ENCODE measurements at places on chromosomes 4 and X.

DNA sequence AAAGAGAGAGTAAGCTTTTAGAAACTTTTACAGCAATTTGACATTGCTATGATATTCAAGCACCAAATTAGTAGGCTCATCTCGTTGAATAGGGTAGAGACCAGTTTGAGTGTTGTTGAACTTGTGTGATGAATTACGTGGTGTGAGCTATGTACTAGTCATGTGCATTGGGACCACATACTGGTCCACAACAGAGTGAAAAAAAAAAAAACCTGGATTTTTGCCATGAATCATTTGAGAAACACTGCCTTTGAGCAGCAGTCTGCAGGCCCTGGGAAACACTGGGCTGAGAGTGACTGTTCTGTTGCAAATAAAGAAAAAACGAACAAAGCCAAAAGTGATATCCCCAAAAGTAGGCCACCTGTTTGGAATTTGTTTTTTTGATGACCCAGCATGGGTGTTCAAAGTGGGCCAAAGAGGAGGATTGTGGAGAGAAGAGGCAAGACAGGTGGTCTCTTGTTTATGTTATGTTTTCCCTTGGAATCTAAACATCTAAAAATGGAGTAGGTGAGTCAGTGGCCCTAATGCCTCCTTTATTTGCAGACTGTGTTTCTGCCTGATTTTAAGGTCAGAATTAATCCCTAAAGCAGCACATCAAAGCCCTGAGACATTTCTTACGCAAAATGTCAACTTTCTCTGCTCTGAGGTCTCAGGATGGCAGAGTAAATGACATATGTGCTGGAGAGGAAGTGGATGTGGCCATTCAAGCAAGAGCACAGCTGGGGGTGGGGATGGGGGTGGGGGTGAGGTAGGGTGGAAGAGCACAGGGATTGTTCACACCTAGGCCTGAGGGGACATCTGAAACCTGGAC is 33.5 kb downstream of the TAF7L start:
- peaks cover 2% of the 10 kb centered on the region for H3K4me1 ChIP-seq
- H3K27me3 ChIP-seq, result no peaks in the 10 kb centered on the region
- no peak overlapping the region for H3K27ac ChIP-seq
- no peaks in the 10 kb centered on the region for H3K36me3 ChIP-seq
- H3K4me3 ChIP-seq, result no peak overlapping the region
- DNase-seq, result peak; percentile 28

DNA sequence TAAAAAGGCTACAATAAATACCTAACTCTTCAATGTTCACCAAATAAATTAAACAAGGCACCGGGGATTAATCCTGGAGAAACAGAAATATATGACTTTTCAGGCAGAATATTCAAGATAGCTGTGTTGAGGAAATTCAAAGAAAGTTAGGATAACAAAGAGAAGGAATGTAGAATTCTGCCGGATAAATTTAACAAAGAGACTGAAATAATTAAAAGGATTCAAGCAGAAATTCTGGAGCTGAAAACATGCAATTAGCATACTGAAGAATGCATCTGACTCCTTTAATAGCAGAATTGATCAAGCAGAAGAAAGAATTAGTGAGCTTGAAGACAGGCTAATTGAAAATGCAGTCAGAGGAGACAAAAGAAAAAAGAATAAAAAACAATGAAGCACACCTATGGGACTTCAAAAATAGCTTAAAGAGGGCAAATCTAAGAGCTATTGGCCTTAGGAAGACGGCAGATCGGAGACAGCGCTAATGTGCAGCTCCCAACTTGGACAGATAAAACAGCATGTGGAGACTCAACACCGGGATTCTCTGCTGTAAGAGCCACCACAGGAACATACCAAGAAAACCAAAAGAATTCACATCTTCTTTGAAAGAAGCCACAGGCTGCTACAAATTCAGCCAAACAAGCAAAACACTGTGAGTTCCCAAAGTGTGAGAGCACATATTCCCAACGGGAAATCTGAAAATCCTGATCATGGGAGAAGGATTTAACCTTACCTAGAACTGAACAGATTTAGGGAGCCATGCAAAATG is 1290.9 kb downstream of the PCDH18 start:
- no peaks in the 10 kb centered on the region for H3K27me3 ChIP-seq
- no peak overlapping the region for H3K4me3 ChIP-seq
- H3K27ac ChIP-seq, result no peak overlapping the region

DNA sequence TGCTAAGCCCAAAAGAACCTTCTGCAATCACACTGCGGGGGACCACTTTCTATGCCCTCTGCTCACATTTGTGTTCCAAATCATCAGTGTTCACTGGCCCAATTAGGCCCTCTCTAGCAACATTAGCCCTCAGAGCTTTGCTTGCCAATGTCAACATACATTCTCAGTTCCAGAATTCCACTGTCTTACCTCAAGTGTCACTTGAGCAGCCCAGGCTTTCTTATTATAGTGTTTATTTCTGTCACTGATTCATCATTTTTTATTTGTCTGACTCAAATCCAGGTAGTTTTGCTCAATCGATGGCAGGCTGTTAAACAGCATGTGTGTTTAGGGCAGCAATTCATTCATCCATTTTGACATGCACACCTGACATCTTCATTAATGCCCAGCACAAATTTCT is 291.2 kb downstream of the TEX13A start:
- no peaks in the 10 kb centered on the region for H3K27me3 ChIP-seq
- no peaks in the 10 kb centered on the region for H3K4me1 ChIP-seq
- H3K36me3 ChIP-seq, result no peaks in the 10 kb centered on the region

DNA sequence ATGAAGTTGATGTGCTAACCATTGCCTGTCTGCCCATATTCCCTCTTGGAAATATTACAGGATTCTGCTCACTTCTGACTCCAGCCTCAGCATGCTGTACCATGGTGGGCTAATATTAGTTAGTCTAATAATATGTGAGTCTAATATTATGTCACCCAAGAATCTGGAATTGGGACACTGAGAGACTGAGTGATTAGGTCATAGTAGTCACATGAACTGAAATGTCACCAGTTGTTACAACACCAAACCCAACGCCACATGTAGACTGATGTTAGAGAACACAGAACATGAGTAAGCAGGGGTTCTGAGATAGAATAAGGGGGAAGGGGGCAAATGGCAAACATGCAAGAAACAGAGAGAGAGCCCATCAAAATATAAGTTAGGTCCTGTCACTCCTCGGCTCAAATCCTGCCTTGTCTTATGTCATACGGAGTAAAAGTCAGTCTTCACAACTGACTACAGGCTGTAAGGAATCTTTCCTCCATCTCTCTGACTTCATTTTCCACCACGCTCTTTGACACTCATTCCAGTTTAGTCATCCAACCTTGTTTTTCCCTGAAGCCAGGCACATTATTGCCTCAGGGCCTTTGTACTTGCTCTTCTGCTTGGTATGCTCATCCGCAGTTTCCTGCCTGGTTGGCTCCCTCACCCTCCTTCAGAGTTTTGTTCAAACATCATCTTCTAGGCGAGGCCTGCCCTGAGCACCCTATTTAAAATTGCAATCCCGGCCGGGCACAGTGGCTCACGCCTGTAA is 9.6 kb upstream of the SLAIN2 start:
- H3K4me1 ChIP-seq, result peaks cover 20% of the 10 kb centered on the region
- H3K27ac ChIP-seq, result peak overlapping the region; percentile 66
- no peak overlapping the region for H3K4me3 ChIP-seq
- no peaks in the 10 kb centered on the region for H3K36me3 ChIP-seq
- DNase-seq, result peak; percentile 93

- no peaks in the 10 kb centered on the region for H3K27me3 ChIP-seq
- no peaks in the 10 kb centered on the region for H3K4me1 ChIP-seq
- no peak overlapping the region for H3K27ac ChIP-seq
- DNase-seq, result no peak
- no peaks in the 10 kb centered on the region for H3K36me3 ChIP-seq
These were observed 2.7 kb downstream of the FAM120C start for GRCh38 chrX:54180403-54180802.

- no peaks in the 10 kb centered on the region for H3K4me1 ChIP-seq
- H3K27ac ChIP-seq, result no peak overlapping the region
- no peaks in the 10 kb centered on the region for H3K27me3 ChIP-seq
- no peak for DNase-seq
These were observed 233.8 kb upstream of the CPEB2 start for GRCh38 chr4:14768449-14768848.

GRCh38 chrX:71493111-71493613 is 39.7 kb upstream of the OGT start:
- H3K36me3 ChIP-seq, result no peaks in the 10 kb centered on the region
- no peak overlapping the region for H3K27ac ChIP-seq
- H3K4me1 ChIP-seq, result no peaks in the 10 kb centered on the region
- peak overlapping the region; percentile 63 for H3K4me3 ChIP-seq

- DNase-seq, result peak; percentile 61
- H3K27ac ChIP-seq, result no peak overlapping the region
- no peaks in the 10 kb centered on the region for H3K36me3 ChIP-seq
- H3K27me3 ChIP-seq, result no peaks in the 10 kb centered on the region
These were observed 73.2 kb downstream of the FBXW7 start for GRCh38 chr4:152462695-152463094.

DNA sequence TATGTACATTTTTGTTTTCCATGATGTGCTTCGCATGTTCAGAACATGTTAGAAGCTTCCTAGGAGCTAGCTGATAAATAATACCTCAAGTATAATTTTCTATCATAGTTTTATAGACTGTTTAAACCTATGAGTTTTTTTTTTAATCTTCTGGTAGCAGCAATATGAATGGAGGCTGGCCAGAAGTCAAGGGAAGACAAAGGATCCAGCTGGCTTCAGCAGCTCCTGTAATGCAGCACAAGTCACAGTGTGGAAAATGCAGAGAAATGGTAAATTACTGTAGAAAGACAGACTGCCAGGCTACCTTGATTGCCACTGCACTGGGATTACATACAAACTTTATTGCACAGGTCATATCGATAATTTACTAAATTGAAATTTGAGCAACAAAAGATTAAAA is 537.9 kb downstream of the IQCM start:
- H3K27me3 ChIP-seq, result no peaks in the 10 kb centered on the region
- no peak overlapping the region for H3K27ac ChIP-seq
- no peak for DNase-seq
- H3K4me1 ChIP-seq, result no peaks in the 10 kb centered on the region
- H3K4me3 ChIP-seq, result no peak overlapping the region
- H3K36me3 ChIP-seq, result no peaks in the 10 kb centered on the region

DNA sequence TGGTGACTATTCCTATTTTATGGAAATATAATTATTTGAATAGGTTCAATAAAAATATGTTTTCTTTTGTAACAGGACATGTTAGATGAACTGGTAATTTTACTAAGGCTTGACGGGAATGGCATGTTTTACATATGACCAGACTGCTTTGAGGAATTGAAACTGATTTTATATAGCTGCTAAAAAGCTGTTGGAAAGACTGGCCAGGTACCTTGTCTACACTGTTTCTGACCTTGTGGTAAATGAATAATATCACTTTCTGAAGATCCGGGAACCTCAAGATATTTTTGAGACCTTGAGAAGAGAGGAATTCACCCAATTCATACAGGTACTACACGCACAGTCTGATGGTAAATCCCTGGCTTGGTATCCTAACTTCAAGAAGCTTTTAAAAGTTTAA is 42.1 kb upstream of the USP46 start:
- no peak for DNase-seq
- H3K27me3 ChIP-seq, result no peaks in the 10 kb centered on the region
- H3K4me1 ChIP-seq, result no peaks in the 10 kb centered on the region

DNA sequence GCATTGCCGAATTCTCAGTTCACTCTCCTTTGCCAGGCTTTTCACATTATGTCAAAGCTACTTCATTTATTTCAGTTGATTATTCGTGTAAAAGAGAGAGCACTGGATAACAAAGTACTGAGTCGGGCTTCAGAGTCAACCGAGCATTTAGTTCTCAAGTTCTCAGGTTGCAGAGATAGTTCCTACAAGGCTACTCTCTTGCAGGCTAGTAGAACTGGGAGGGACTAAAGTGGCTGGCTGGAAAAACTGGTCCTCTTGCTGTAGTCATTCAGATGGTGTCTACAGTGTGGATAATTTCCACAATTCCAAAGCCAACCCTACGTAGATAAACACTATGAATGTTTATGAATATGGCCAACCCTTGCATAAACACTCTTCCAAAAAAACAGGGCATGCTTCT is 4.6 kb upstream of the CCNG2 start:
- DNase-seq, result peak; percentile 63
- no peak overlapping the region for H3K4me3 ChIP-seq
- H3K4me1 ChIP-seq, result no peaks in the 10 kb centered on the region
- no peaks in the 10 kb centered on the region for H3K36me3 ChIP-seq

- H3K4me3 ChIP-seq, result no peak overlapping the region
- H3K4me1 ChIP-seq, result peaks cover 6% of the 10 kb centered on the region
- no peak overlapping the region for H3K27ac ChIP-seq
- H3K27me3 ChIP-seq, result no peaks in the 10 kb centered on the region
- no peak for DNase-seq
These were observed 46.0 kb downstream of the MAOA start for GRCh38 chrX:43702079-43702524.

GRCh38 chrX:154327038-154327820 is 31.6 kb downstream of the TKTL1 start:
- no peak for DNase-seq
- no peaks in the 10 kb centered on the region for H3K4me1 ChIP-seq
- peaks cover 7% of the 10 kb centered on the region for H3K27me3 ChIP-seq
- H3K27ac ChIP-seq, result no peak overlapping the region
- no peak overlapping the region for H3K4me3 ChIP-seq

GRCh38 chr4:7043284-7044136 is at the start of gene TADA2B:
Gene TADA2B (plus strand): TSS chr4:7043372. CDS start chr4:7043580, 208 bp downstream.
- peak; percentile 46 for DNase-seq
- H3K27ac ChIP-seq, result peak within 1 kb of the TSS; percentile 90
- peaks cover 12% of the 10 kb centered on the region for H3K4me1 ChIP-seq
- no peaks in the 10 kb centered on the region for H3K36me3 ChIP-seq
- no peaks in the 10 kb centered on the region for H3K27me3 ChIP-seq

DNA sequence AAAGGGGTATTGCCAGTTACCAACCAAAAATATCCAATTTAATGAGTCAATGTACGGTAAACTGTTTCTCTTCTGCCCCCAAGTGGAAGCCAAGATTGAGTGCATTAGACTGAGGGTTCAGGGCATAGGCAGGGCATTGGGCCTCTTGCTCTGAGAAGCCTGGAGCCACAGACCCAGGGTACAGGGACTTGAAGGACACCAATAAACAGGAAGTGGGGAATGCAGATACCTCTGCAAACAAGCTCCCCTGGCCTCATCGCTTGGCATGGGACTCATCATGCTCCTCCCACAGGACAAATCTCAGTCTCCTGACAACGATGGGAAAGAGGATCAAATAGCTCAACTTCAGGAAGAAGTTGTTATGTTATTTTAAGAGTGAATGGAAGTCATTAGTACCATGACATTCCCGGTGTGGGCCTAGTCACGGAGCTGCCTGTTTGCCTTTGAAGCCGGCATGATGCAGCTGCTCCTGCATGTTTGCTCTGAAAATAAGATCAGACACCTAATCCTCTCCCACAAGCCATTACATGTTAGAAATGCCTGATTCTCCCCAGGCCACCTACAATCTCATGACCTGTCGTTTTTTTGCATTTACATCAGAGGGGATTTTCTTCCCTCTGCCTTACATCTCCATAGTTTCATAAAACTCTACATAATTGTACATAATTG is 224.2 kb downstream of the RCHY1 start:
- H3K36me3 ChIP-seq, result no peaks in the 10 kb centered on the region
- no peak overlapping the region for H3K4me3 ChIP-seq
- H3K27me3 ChIP-seq, result no peaks in the 10 kb centered on the region
- H3K4me1 ChIP-seq, result no peaks in the 10 kb centered on the region
- H3K27ac ChIP-seq, result no peak overlapping the region
- no peak for DNase-seq

Data from fibroblast of lung (primary cell).